ENCODE measurements at places on chromosomes 5 and 9.

GRCh38 chr5:135543485-135544304, 7.9 kb upstream of the NEUROG1 start:
- no peak for DNase-seq

- DNase-seq: no peak
These were observed 86.0 kb downstream of the UHRF2 start for GRCh38 chr9:6498982-6499381.

GRCh38 chr9:97441729-97442128, 29.8 kb downstream of the TDRD7 start:
- DNase-seq: no peak

- DNase-seq: no peak
These were observed 15.7 kb downstream of the KIAA1958 start for GRCh38 chr9:112502175-112502946.

GRCh38 chr5:148776780-148777179, 49.6 kb upstream of the ADRB2 start:
- DNase-seq: no peak

DNA sequence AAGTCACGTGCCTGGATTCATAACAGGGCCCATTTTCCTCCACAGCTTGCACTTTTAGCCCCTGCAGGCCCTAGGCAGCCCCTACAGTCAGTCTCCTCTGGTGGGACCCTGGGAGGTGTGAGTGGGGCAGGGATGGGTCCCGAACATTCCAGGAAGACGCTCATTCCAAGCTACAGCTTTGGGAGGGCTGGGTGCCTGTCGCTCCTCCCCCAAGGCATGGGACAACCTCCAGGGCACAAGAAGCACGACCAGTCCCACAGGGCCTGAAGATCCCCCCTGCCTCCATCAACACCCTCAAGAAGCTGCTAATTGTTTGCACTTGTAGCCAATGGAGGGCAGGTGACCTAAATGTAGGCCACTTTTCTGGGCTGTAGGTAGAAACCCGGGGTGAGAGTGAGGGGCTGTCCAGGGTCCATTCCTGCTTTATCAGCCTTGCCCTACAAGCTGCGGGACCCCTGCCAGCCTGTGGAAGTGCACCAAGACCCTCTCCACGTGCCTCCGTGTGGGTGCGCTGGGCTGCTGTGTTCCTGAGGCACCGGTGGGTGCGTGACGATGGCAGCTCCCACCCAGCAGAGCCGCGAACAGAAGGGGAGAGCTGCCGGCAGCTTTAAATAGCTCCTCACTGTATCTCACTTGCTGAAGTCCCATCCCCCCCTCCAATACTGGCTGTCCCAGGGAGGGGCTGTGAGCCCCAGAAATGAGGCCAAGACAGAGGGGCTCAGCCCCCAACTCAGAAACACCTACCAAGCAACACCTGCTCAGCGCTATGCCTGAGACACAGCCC, 91.9 kb upstream of the ARAP3 start:
- DNase-seq: no peak

- no peak for DNase-seq
These were observed 45.5 kb upstream of the IL7R start for GRCh38 chr5:35811108-35811741.

DNA sequence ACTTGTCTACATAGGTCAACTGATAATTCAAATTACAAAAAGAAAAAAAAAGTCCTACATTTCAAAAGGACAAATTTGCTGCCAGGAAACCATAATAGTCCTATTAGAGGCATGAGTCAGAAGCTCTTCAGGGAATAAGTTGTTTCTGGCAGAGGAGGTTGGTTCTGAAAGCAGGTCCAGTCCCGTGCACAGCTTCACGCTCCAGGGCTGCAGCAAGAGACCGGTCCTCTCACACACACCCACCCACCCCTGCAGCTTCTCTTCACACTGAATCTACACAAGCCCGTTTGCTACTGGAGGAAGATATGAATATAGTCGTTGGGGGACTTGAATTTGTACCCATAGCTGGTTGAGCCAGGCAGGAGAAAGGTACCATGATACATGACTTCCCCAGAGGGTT, 36.9 kb upstream of the SLC1A3 start:
- DNase-seq: no peak

- no peak for DNase-seq
These were observed 106.5 kb upstream of the LARP1 start for GRCh38 chr5:154648706-154649105.

GRCh38 chr5:126595486-126596083, 566 bp upstream of the ALDH7A1 start:
- no peak for DNase-seq

GRCh38 chr9:114054191-114054690, 23.9 kb downstream of the AMBP start:
- DNase-seq: no peak

DNA sequence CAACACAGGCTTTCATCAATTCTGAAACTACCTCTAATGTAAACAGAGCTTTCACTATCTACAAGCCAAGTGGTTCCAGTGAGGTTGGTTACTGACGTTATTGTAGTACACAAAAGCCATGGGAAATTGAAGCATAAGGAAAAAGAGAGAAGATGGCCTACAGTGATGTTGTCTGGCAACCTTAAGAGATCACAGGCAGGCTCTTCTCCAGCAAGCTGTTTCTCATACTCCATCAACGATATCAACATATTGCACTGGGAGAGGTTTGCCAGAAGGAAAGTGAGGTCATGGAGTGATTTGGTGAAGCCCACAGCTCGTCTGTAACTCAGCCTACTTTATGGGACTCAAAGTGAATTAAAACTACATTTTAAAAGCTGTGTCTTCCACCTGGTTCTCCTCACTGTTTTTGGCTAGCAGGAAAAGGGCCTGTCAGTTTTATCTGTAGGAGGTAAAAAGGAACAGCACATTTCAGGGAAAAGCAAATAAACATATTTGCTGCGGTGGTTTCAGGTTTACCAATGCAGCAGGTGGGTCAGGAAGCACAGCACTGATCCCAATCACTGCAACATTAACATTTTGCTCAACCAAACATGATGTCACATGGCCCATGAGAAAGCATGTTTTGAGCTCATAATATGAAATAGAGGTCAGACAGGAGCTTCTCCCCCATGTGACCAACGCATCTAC, 72.9 kb downstream of the ARSB start:
- no peak for DNase-seq

DNA sequence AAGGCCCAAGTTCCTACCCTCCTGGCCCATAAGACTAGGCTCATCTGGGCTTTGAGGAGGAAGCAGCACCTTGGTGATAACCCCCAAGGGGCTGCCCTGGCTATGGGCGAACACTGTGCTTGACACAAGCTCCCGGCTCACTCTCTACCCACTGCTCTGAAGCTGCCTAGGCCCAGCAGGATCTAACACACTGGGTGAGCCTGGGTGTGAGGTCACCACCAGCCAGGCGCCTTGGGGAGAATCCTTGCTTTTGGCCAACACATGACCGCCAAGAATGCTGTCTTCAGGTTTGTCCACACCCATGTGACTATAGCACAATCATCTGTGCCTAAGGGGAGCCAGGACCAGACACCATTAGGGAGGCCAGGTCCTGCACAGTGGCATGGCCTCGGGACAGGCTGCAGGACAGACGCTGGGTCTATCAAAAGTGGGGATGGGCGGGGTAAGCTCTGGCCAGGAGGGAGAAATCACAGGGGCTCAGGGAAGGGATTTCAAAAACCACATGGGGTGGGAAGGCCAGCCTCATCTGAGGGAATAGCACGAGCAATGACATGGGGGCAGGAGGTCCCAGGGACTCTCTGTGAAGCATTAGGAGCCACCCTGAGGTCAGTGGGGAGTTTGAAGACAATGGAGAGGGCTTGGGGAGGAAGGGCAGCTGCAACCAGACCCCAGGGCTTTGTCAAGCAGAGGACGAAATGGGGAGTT, 29.6 kb downstream of the BICD2 start:
- DNase-seq: no peak

DNA sequence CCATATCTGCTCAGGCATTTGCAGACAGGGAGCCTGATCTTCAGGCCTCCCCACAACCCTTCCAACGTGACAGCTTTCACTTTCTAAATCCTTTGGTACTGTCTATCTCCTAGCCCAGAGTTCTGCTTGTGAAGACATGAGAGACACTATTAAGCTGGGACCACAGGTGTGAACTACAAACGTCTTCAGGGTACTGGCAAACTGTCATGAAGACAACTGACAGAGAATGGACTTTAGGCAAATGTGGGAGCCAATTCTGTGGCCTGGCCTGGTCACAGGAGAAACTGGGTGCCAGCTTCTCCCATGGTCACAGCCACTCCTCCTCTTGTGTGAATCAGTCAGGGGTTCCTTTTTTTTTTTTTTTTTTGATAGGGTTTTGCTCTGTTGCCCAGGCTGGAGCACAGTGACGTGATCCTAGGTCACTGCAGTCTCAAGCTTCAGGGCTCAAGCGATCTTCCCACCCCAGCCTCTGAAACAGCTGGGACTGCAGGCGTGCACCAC, 10.4 kb downstream of the TRIM14 start:
- DNase-seq: no peak

GRCh38 chr5:9058161-9058560, 487.7 kb downstream of the SEMA5A start:
- DNase-seq: no peak

- DNase-seq: no peak
These were observed 178.7 kb downstream of the SPATA31D1 start for GRCh38 chr9:82167296-82167695.

- DNase-seq: no peak
These were observed 134.4 kb downstream of the ATG10 start for GRCh38 chr5:82106207-82106606.

GRCh38 chr9:27194401-27195091, 85.5 kb downstream of the TEK start:
- DNase-seq: no peak

GRCh38 chr5:123422433-123423277, 548 bp downstream of the CEP120 start:
- no peak for DNase-seq

- DNase-seq: no peak
These were observed 2.9 kb downstream of the FREM1 start for GRCh38 chr9:14907360-14907685.

- DNase-seq: no peak
These were observed 325.0 kb downstream of the EDIL3 start for GRCh38 chr5:84059672-84060071.

DNA sequence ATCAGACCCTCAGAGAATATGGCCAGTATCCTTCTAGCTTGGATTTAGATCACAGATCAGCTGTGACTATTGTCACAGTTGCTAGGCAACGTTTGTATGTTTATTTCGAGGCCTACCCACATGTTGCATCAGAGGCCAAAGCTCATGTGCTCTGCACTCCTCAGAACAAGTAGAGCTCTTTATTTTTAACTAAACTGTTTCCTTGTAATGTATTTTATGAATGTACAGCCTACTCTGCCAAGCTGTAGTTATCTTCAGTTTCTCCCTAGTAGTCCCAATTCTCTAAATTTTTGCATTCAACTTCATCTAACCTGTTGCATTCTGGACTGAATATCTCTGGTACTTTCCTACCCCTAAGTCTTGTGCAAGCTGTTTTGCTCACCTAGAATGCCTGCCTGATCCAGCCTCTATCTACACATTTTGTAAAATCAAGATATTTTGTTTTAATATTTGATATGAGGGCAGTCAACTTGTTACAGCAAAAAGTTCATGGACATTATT, 52.8 kb downstream of the CAST start:
- DNase-seq: no peak

All from activated T-cell treated with anti-CD3 and anti-CD28 coated beads for 48 hours (primary cell).